Hematopoietic multipotent progenitor cell treated with erythropoietin and hydrocortisone succinate and interleukin-3 and kit ligand, for 8 days (in vitro differentiated cells): ENCODE measurements at places on chromosomes 6 and 20.

GRCh38 chr20:11694467-11694866 lies 223.2 kb upstream of the BTBD3 start:
- no peak for DNase-seq

DNA sequence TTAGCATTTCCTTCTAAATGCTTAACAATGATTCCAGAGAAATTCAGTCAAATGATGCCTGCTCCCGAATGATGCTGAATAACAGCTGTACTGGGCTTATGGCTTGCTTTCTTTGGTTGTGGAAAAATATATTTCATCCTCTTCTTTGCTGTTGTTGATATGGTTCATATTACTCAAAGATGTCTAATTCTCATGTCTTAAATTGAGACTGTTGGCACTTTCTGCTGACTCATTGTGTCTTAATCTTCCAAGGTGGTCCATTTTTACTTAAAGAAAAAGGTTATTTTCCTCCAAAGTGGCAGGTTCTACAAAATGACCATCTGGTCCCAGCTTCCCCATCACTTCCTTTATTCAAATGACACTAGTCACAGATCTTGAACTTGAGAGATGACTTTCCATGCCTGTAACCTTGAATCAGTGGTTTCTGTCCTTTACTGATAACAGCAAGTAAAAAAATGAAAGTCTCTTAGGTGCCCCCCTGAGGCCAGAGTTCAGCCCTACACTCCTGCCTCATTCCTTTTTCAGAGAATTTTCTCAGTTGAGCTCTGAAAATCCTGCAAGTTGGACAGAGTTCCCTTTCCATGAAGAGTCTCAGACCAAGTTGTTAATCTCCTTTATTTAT lies 6.9 kb downstream of the SNAP25 start:
- DNase-seq = peak; percentile 68

GRCh38 chr20:37075932-37076685 lies 19.7 kb downstream of the RBL1 start:
- DNase-seq = no peak

DNA sequence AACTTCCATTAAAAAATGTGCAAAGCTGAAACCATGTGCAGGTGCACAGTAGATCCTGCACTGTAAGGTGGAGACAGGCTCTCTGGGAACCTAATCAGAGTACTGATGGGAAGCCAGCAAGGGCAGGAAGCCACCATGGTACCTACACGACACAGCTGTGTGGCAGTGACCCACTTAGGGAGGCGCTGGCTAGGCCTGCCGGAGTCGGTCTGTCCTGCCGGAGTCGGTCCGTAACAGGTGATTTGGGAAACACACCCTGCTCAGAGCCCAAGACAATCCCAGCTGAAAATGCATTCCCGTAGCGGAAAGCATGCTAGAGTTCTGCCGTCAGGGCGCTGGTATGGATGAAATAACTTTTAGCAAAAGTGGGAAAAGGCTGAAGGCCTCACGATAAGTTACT lies 17.2 kb downstream of the TXNDC5 start:
- no peak for DNase-seq

- DNase-seq = no peak
These were observed 81.1 kb upstream of the RALGAPA2 start for GRCh38 chr20:20793591-20793990.

- no peak for DNase-seq
These were observed 8.7 kb downstream of the CCDC170 start for GRCh38 chr6:151502499-151502898.

GRCh38 chr6:83636800-83637199 lies 72.1 kb downstream of the SNAP91 start:
- no peak for DNase-seq

- peak; percentile 32 for DNase-seq
These were observed 241.7 kb upstream of the TAB2 start for GRCh38 chr6:149075616-149076354.
